ENCODE measurements at places on chromosomes 7 and 10. TPM values are rescaled to one million over a fixed set of nuclear protein-coding genes. Genes with fewer than 3 reads are reported as not detected.

The SPDYE11 gene
- total RNA-seq, result 0.08 TPM

- DNase-seq, result peak; percentile 20
Observed at GRCh38 chr7:88344956-88345832, 38.5 kb upstream of the STEAP4 start.

- DNase-seq, result peak; percentile 65
Observed at GRCh38 chr10:110803830-110804338, 67.8 kb upstream of the PDCD4 start.

DNA sequence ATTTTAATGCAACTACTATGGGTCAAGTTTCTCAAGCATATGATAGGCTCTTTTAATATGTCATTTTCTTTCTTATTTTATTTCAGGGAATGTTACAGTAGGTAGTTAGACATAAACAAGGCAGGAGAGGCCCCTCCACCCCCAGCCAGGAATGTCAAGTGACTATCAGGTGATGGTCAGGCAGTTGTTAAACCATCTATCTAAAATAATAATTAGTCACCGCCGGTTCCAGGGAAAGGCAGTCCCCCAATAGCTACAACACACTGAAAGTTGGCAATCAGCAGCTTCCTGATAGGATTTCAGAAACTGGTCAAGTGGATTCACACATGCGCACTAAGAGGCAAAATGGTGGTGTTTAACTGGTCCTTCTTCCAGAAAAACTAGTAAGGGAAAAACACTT is 9.3 kb downstream of the OLAH start:
- no peak for DNase-seq

The BTBD16 gene
- total RNA-seq, result 1.2 TPM

The ZC3HAV1L gene
- total RNA-seq, result 31.5 TPM

GRCh38 chr7:1251796-1252539 is 19.3 kb downstream of the UNCX start:
- peak; percentile 79 for DNase-seq

DNA sequence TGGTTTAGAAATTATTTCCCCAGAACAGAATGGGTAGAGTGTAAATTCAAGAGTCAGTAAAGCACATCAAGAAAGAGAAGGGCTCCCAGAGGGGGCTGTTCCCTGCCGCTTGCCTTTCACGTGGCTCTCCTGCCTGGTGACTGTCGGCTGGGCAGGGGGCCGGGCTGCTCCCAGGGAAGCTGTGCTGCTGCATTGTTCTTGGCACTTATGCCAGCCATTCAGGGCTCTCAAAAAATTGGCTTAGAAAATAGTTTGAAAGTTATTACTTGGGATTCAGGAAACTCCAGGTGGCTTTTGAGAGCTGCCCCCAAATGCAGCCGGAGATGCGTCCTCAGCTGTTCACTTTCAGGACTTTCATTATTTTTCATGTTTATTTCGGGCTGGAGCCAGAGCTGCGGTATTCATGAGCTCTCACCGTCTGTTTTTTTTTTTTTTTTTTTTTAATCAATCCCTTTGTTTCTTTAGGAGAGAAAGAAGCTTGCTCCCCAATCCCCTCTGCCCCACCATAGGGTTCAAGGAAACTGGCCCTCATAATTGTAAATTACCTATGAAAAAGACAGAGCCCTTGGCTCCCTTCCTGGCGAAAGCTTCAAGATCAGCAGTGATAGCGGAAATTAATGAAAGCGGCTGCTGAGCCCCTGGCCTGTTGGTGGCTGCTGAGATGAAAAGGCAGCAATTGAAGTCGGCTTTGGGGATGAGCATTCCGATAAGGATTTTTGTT is 94.1 kb downstream of the SORCS3 start:
- DNase-seq, result no peak

DNA sequence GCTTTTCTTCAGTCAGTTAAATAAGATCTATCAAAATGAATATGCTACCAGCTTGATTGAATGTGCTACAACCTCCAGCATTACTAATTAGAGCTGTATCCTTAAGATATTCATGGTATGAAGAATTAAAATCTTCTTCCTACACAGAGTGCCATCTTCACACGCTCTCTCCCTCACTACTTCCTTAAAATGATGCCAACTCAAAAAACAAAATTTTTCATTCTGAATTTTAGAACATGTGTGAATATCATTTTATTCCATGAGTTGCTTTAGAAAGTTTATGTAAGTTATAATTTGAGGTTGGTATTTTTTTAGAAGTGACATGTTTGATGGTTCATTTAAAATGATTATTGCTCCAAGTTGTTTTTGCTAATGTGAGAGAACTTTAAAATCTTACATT is 407.5 kb upstream of the CELF2 start:
- no peak for DNase-seq

- no peak for DNase-seq
Observed at GRCh38 chr7:13236026-13236425, 548.6 kb downstream of the ARL4A start.

- DNase-seq, result peak; percentile 82
Observed at GRCh38 chr10:72740528-72740927, 48.6 kb downstream of the MCU start.

DNA sequence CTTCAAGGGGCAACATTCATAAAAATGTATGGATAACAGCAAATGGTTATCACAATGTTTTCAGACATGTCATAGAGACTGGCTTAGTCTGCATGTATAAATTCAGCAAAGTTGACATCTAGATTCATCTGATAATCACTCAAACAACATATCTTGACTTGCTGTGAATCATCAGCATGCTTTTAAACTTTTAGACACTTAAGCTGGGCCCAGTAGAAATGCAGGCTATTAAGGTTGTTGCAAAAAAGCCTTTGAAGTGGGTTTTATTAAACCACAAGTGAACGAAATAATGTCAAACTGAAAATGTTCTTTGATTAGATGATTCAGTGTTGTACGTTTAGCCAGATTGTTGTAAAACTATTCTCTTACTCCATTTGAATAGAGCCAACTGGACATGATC is 759.6 kb downstream of the NXPH1 start:
- no peak for DNase-seq

- no peak for DNase-seq
Observed at GRCh38 chr10:58576751-58577436, 64.2 kb downstream of the BICC1 start.

The UCMA gene
- total RNA-seq, result not detected

DNA sequence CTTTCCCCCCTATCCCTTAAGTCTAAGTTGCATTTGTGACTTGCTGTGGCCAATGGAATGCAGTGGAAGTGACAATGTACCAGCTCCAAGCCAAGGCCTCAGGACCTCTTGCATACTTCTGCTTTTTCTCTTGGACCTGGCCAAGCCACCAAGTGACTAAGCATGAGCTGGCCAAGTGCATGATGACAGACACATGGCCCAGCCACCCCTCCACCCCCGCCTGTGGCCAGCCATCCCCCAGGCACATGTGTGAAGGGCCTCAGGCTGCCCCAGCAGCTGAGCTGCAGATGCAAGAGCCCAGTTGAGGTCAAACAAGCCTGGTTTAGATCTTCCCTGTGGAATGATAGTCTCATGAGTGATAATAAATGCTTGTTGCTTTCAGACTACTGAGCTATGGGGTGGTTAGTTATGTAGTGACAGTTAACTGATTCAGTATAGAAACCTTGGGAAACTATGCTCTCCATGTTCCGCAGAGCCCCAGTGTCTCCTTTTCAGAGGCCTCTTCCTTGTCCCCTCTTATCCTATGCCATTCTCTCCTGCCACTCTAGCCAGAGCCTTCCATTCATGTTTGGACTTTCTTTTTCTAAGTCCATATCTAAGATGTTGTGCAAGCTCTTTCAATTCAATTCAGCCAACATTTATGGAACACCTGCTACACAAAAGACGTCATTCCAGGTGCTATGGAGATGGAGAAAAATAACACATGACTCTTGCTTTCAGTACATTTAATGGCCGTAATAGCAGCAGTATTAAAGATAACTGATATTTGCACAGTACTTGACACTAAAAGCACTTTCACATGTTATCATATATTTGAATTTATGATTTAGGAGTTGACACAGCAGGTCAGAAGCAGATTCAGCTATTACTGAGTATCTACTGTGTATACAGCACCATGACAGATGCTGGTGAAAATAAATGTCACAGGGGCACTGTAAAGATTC is 55.5 kb upstream of the LOXL4 start:
- peak; percentile 98 for DNase-seq

GRCh38 chr10:110643035-110643652 is 992 bp upstream of the RBM20 start:
- no peak for DNase-seq

The PDGFA gene
- total RNA-seq, result 48.4 TPM

The SOSTDC1 gene
- not detected for total RNA-seq

GRCh38 chr7:16399265-16399831 is 22.0 kb downstream of the CRPPA start:
- DNase-seq, result no peak

DNA sequence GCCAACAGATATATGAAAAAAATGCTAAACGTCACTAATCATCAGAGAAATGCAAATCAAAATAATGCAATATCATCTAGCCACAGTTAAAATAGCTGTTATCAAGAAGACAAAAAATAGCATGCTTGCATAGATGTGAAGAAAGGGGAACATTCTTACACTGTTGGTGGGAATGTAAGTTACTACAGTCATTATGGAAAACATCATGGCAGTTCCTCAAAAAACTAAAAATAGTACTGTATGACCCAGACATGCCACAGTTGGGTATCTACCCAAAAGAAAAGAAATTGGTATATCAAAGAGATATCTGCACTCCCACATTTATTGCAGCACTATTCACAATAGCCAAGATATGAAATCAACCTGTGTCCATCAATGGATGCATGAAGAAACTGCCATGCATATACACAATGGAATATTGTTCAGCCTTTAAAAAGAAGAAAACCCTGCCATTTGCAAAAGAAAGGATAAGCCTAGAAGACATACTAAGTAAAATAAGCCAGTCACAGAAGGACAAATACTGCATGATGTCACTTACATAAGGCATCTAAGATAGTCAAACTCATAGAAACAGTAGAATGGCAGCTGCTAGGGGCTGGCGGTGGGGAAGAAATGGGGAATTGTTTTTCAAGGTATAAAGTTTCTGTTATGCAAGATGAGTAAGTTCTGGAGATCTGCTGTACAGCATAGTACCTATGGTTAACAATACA is 107.0 kb downstream of the PTPN20 start:
- DNase-seq, result no peak

DNA sequence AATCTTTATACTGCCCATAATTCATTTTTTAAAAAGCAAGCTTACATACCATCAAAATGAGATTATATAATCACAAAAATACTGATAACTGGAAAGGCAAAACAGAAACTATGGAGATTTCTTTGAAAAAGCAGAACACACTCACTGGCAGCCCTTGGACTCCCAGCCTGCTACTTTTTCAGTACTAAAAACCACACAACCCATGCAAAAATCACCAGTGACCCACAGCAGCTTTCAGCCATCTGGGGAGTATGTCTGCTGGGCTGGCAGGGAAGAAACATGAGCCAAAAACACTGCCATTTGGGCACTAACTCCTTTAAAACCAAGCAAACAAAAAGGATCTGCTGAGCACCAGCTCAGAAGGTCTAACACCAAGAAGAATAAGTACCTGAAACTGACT is 80.0 kb upstream of the DDC start:
- DNase-seq, result no peak

DNA sequence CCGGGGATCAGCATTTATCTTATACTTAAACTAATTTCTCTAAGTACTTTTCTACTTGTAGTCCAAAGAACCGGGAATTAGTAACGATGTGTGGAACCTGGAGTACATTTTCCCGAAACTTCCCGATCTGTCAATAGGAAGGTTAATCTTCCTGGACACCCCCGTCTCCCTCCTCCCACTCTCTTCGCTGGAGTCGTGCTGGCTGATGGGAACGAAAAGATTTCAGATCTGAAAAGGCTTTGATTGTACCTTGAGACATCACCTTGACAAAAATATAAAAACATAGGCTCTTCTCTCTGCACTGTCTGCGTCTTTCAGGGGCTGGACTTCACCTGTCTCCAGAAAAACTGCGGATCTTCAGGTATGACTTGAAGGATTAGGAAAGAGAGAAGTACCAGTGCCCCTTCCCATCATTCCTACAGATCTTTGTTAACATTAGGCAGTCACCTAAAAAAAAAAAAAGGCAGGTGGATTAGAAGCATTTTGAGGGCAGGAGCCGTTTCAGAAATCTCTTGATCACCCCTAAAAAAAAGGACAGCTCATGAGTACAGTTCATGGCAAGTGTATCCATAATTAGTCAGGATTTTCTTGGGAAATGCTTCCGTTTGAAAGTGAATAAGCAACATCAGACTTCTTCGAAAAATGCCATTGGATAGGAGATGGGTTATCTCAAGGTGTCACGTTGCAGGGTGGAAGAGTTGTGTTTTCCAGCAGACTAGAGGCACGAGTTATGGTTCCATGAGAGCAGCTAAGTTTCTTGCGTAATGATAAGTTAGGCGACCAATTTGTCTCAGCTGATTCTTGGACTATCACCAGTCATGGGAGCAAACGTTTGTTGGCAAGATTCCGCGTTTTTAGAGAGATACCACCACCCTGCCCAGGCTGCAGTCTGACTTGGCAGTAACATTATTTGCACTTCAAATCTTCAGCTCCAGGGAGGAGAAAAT is 7.8 kb upstream of the BAMBI start:
- DNase-seq, result no peak

The OPN4 gene
- total RNA-seq, result not detected

The TMEM176A gene
- not detected for total RNA-seq

DNA sequence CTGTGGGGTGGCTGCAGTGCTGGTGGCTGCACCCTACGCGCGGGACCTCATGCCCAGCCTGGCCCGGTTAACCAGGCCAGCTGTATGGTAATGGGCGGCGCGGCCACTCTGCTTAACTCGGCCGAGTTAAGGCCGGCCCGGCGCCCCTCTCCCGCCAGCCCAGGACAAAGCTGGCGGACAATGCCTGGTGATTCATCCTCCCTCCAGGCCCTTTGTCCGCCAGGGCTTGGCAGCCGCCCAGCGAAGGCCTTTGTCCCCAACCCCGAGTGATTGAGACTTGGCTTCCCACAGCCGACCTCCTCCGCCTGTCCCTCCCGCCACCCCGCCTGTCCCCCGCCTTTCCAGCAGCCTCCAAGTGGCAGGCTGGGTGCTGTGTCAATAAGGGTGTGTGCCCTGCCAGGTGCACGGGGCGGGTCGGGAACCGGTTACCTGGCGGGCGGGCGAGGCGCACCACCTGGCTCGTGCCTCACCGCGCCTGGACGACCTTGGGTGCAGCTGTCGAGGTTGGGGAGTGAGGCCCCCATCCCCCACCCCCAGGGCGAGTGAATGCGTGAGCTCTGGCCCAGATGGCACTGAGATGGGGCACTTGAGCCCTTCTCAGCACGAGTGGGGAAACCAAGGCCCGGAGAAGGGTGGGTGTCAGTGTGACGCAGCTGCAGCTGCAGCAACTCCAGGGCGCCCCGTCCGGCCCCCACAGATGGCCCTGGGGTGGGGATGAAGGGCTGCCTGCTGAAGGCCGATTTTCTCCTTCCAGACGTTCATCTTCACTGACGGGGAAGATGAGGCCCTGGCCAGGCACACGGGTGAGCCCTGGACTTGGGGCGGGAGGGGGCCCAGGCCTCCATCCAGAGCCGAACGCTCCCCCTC is 4.6 kb downstream of the LFNG start:
- DNase-seq, result peak; percentile 94

- no peak for DNase-seq
Observed at GRCh38 chr10:108424656-108425055, 1260.2 kb upstream of the SORCS1 start.

DNA sequence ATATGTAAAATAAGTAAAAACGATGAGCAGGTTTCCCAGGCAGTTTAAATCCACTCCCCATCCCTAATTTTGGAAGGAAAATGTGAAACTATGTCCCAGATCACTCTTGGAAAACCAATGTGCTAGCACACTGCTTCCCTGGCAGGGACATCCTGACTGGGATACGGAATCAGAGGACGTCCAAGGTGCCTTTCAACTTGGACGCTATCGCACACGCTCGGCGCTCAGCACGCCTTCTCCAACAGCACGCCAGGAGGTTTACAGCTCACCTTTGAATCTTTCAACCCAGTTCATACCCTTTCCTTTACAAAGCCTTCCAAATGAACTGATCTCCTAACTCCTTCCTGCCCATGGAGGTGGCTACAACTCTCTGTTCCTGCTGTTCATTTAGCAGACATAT is 47.1 kb downstream of the BEND7 start:
- DNase-seq, result no peak
